ENCODE measurements at places on chromosomes 2 and 18. TPM values are rescaled to one million over a fixed set of nuclear protein-coding genes. Genes with fewer than 3 reads are reported as not detected.

GRCh38 chr2:223523551-223524001 lies 78.6 kb downstream of the SCG2 start:
- peak; percentile 46 for DNase-seq

- DNase-seq, result no peak
These were observed 268.4 kb upstream of the CDH19 start for GRCh38 chr18:66872277-66872676.

GRCh38 chr2:21782866-21783265 lies 659.1 kb downstream of the TDRD15 start:
- no peak for DNase-seq

GRCh38 chr2:7242189-7242867 lies 325.1 kb downstream of the RNF144A start:
- DNase-seq, result no peak

LYPD6B gene
- total RNA-seq, result not detected

TPO gene
- total RNA-seq, result not detected

DNA sequence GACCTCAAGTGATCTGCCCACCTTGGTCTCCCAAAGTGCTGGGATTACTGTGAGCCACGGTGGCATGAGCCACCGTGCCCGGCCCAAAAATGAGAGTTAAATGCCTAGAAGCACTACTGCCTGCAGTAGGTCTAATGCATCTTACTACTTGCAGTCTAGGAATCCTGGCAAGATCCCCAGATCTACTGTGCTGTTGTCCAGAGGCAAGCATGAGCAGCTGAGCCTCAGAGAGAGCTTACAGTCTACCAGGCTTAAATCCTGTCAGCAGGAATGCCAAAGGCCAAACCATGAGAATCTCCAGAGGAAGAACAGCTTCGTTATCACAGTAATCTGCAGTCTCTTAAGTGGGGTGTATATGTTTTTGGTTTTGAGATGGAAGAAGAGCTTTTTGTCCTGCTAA lies 54.4 kb downstream of the XRCC5 start:
- peak; percentile 69 for DNase-seq

GRCh38 chr2:201831469-201831868 lies 25.1 kb downstream of the CDK15 start:
- peak; percentile 86 for DNase-seq

DNA sequence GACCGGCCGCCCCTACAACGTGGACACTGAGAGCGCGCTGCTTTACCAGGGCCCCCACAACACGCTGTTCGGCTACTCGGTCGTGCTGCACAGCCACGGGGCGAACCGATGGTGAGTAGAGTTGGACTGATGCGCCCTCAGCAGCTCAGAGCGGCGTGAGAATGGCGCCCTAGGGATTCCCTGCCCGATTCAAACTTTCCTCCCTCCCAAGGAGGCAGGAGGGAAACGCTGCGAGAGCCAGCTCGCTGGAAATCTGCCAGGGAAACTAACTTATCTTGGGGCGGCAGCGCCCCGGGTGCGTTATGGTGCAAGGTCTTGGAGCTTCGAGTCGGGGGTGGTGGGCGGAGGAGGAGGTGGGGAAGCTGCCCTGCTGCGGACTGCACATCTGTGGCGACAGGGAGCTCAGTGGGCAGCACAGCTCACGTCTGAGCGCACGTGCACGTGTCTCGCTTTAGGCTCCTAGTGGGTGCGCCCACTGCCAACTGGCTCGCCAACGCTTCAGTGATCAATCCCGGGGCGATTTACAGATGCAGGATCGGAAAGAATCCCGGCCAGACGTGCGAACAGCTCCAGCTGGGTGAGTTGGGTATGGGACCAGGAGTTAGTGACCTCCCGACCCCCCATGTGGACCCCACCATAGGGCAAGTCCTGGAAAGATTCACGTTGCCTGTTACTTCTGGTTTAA lies 697 bp downstream of the ITGA4 start:
- DNase-seq, result peak; percentile 35

DNA sequence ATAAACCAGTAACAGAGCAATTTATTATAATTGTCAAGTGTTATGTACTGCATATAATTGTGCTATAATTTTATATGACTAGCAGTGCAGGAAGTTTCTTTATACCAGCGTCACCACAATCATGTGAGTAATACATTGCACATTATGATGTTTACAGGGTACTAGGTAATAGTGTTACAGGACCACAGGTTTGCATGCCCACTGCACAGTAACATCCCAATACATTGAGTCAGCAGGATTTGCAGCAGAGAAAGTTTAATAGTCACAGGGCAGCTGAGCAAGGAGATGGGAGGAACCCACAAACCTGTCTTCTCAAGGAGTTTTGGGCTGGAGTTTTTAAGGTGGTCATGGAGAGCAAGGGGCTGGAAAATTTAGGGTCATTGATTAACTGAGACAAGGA lies 1042.9 kb upstream of the ACVR2A start:
- no peak for DNase-seq

DNA sequence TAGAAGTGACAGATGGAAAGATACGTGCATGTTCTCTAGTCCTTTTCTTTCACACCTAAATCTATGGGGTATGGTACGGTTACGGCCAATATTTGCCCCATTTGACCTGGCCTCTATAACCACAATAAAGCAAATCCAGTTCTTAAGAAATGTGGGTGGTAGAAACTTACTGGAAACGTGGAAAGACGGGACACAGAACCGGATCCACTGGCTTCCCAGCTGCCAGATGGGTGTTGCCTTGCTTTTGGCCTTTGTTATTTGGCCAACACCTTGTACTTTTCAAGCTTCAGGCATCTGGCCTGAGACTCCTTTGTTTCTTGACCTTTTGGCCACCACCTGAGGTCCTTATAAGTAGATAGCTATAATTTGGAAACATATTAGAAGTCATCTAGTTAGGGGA lies 635.9 kb downstream of the SLC4A3 start:
- no peak for DNase-seq

GRCh38 chr18:49608366-49609255 lies 46.8 kb downstream of the LIPG start:
- no peak for DNase-seq

GRCh38 chr2:60533101-60534051 lies 20.1 kb downstream of the BCL11A start:
- peak; percentile 89 for DNase-seq

- peak; percentile 84 for DNase-seq
These were observed 452.3 kb upstream of the ID2 start for GRCh38 chr2:8229546-8229986.

DNA sequence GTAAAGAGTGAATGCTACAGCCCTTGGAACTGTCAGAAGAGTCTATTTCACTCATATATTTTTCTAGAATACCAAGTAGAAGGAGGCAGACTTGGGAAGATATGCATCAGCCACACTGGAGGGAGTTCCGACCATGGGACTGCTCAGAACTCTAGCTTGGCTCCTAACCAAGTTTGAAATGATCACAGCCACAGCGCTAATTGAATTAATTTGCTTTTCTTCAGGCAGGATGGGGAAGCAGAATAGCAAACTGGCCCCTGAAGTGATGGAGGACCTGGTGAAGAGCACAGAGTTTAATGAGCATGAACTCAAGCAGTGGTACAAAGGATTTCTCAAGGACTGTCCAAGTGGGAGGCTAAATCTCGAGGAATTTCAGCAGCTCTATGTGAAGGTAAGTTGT lies 51.4 kb downstream of the VSNL1 start:
- no peak for DNase-seq

DSG1 gene
- total RNA-seq, result not detected

GALNT14 gene
- total RNA-seq, result not detected

APCDD1 gene
- total RNA-seq, result 0.83 TPM

NYAP2 gene
- total RNA-seq, result not detected

- peak; percentile 10 for DNase-seq
These were observed 111.6 kb upstream of the DNMT3A start for GRCh38 chr2:25453199-25453905.

Measured in IMR-90 (cell line).